Cerebellum (tissue), 4 donors: ENCODE measurements at places on chromosomes 2 and 18.

DNA sequence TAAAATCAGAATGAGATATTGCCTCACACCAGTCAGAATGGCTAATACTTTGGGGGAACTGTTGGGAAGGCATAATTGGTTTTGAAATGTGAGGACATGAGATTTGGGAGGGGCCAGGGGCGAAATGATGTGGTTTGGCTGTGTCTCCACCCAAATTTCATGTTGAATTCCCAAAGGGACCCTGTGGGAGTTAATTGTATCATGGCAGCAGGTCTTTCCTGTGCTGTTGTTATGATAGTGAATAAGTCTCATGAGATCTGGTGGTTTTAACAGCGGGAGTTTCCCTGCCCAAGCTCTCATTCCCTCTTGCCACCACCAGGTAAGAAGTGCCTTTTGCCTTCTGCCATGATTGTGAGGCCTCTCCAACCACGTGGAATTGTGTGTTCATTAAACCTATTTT lies 59.6 kb downstream of the CSRNP3 start:
- DNase-seq: no peak

- DNase-seq: no peak
These were observed 70.7 kb downstream of the EML4 start for GRCh38 chr2:42239811-42240210.

DNA sequence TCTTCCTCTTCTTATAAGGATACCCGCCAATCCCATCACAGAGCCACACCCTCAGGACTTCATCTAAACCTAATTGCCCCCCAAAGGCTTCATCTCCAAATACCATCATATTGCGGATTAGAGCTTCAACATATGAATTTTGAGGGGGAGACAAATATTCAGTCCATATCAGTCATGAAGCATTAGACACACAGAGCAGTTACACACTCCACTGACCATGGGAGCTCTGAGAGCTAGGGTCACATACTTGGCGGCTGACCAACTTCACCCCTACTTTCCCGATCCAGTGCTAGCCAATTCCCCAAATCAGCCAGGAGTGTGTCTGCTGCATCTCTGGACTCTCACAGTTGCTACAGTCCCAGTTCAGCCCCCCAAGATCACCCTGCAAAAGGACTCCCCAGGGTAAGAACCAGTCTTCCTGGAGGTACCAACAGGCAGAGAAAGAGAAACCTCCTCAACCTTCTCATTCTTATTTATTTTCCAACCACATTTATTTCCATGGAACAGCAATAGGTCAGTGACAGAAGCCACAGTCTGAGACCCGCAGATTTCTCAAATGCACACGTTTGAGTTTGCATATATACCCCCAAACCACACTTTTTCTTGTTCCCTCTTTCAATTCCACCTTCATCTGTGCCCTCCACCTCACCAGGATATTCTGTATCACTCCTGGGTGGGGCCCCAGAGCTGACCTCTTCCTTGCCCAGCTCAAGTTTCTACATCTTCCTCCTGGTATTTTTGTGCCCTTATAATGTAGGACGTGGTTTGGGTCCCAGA lies 33.3 kb downstream of the SPP2 start:
- no peak for DNase-seq

- no peak for DNase-seq
These were observed 68.6 kb upstream of the LHCGR start for GRCh38 chr2:48824116-48824515.
